Stomach (tissue), 19 donors: ENCODE measurements at places on chromosomes 2 and 18. TPM values are rescaled to one million over a fixed set of nuclear protein-coding genes. Genes with fewer than 3 reads are reported as not detected.

RSAD2 gene
- total RNA-seq: not detected

- no peak overlapping the region for H3K27ac ChIP-seq
- H3K4me1 ChIP-seq: no peaks in the 10 kb centered on the region
- no peak for DNase-seq
- no peaks in the 10 kb centered on the region for H3K27me3 ChIP-seq
- no peaks in the 10 kb centered on the region for H3K36me3 ChIP-seq
Measured at GRCh38 chr2:17043173-17043572, 377.5 kb upstream of the CYRIA start.

DNA sequence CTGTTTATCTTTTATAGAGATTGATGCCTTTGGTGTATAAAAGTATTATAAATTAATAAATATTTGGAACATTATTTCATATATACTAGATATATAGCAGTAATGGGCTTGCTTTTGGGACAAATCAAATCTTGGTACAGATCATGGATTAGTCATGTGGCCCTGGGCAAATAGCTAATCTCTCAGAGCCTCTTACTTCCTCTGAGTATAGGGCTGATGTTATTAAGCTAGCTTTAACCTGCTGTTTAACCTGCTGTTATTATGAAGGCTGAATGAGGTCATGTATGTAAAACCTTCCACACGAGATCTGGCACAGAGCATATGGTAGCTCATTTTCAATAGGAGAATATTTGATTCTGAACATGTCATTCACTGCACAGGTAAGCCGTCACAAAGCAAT is 5.7 kb downstream of the ITGB6 start:
- H3K27ac ChIP-seq: no peak overlapping the region
- no peak overlapping the region for H3K4me3 ChIP-seq
- H3K4me1 ChIP-seq: no peaks in the 10 kb centered on the region
- peaks cover 7% of the 10 kb centered on the region for H3K36me3 ChIP-seq
- H3K27me3 ChIP-seq: no peaks in the 10 kb centered on the region
- DNase-seq: no peak

GRCh38 chr2:102147935-102148334 is 5.4 kb downstream of the IL1R1 start:
- no peaks in the 10 kb centered on the region for H3K27me3 ChIP-seq
- H3K36me3 ChIP-seq: peaks cover 11% of the 10 kb centered on the region
- H3K4me3 ChIP-seq: no peak overlapping the region
- no peak for DNase-seq

DNA sequence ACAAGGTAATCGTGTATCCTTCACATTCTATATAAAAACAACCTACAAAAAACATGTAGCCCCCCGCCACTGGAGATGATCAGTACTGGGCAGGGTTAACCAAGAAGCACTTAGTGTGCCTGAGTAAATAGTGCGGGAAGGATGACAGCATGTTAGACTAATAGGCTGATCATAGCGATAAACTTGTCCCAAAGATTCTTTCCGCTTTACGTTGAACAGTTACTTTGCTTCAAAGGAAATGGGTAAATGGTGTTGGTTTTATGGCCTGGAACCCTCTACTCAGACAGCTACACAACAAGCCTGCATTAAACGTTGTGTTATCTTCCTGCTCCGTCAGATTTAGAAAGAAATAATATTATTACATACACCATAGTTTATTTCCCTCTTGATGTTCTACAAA is 67.7 kb downstream of the CTAGE1 start:
- H3K27me3 ChIP-seq: peaks cover 9% of the 10 kb centered on the region
- no peak overlapping the region for H3K4me3 ChIP-seq
- no peaks in the 10 kb centered on the region for H3K36me3 ChIP-seq
- no peak overlapping the region for H3K27ac ChIP-seq
- DNase-seq: no peak
- H3K4me1 ChIP-seq: peaks cover 26% of the 10 kb centered on the region

LIPG gene
- total RNA-seq: 6.2 TPM

- H3K4me3 ChIP-seq: no peak overlapping the region
- DNase-seq: peak; percentile 61
- no peaks in the 10 kb centered on the region for H3K36me3 ChIP-seq
- H3K27ac ChIP-seq: no peak overlapping the region
Measured at GRCh38 chr18:43876748-43877147, 599.5 kb upstream of the SYT4 start.

DNA sequence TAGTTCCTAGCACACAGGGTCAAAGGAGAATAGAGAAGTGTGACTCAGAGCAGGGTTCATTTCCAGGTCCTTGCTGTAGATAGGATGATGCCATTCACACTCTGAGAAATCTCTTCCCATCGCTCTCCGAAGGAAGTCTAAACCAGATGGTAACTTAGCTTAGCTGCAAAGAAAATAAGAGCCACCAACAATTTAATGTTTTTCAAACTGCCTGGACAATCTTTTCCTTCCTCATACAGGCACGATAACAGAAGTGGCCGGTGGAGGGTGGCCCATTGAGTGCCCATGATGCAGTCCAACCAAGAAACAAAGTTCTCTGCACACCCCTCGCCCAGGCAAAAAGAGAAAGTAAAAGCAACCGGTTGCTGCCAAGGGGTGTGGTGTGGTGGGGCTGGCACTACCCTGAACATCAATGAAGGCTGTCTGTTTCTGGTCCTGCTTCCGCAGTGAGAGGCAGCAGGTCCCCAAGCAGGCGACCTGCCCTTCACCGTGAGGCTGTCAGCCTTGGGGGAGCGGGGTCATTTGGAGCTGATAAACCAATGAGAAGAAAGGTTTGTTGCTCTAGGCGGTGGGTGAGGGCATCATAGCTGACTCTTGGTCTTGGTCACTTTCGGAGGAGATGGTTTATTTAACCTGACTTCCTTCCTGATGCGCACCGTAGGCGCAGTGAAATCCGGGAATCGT is 105.6 kb upstream of the CD302 start:
- H3K4me1 ChIP-seq: peaks cover 6% of the 10 kb centered on the region
- H3K4me3 ChIP-seq: peak overlapping the region; percentile 61
- peaks cover 10% of the 10 kb centered on the region for H3K27me3 ChIP-seq
- peak overlapping the region; percentile 77 for H3K27ac ChIP-seq
- DNase-seq: peak; percentile 46

GRCh38 chr2:181063696-181064095 is 83.3 kb downstream of the UBE2E3 start:
- H3K27me3 ChIP-seq: no peaks in the 10 kb centered on the region
- H3K36me3 ChIP-seq: peaks cover 7% of the 10 kb centered on the region
- no peaks in the 10 kb centered on the region for H3K4me1 ChIP-seq
- no peak for DNase-seq

- H3K27me3 ChIP-seq: peaks cover 11% of the 10 kb centered on the region
- no peaks in the 10 kb centered on the region for H3K4me1 ChIP-seq
- no peak overlapping the region for H3K27ac ChIP-seq
- DNase-seq: no peak
- no peak overlapping the region for H3K4me3 ChIP-seq
- no peaks in the 10 kb centered on the region for H3K36me3 ChIP-seq
Measured at GRCh38 chr18:78793313-78794070, 186.1 kb upstream of the SALL3 start.

DNA sequence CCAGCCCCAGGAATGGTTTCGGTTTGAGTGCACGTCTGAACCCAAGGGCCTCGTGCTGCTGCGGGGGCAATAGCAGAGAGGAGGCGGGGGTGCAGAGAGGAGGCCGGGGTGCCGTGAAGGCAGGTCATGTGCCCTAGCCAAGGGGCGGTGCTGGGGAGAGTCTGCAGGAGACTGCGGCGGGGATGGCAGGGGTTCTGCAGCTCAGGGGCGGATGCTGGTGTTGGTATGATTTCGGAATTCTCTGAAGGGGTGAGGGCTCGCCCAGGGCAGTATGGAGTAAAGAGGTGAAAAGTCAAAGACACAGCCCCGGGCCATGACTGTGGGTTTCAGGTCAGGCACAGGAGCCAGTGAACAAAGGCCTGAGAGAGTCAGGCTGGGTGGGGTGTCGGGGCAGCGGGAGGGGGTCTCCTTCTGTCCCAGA is 186.5 kb upstream of the HDAC4 start:
- H3K36me3 ChIP-seq: no peaks in the 10 kb centered on the region
- no peak overlapping the region for H3K4me3 ChIP-seq
- no peak overlapping the region for H3K27ac ChIP-seq
- no peak for DNase-seq

DLGAP1 gene
- 3.6 TPM for total RNA-seq

NEU4 gene
- not detected for total RNA-seq

MAP2 gene
- 16.9 TPM for total RNA-seq

DNA sequence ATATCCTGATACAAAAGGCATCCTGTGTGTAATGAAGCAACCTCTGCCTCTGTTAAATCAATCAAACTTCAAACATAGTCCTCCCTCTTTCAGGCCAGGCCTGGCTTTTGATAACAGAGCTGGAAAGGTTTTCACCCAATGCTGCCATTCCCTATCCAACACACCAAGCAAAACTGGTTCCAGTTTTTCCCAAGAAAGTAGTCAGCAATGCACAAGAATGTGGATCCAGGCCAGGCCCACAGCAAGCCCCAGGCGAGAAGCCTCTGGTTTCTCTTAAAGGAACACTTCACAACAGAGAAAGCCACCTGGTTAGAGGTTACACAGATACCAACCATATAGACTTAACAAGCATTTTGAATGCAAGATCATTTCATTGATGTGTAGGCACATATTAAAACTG is 49.2 kb upstream of the CCDC150 start:
- no peak overlapping the region for H3K27ac ChIP-seq
- no peak for DNase-seq
- no peak overlapping the region for H3K4me3 ChIP-seq
- peaks cover 66% of the 10 kb centered on the region for H3K27me3 ChIP-seq
- peaks cover 13% of the 10 kb centered on the region for H3K4me1 ChIP-seq
- H3K36me3 ChIP-seq: no peaks in the 10 kb centered on the region

MALL gene
- total RNA-seq: 1.3 TPM

DNA sequence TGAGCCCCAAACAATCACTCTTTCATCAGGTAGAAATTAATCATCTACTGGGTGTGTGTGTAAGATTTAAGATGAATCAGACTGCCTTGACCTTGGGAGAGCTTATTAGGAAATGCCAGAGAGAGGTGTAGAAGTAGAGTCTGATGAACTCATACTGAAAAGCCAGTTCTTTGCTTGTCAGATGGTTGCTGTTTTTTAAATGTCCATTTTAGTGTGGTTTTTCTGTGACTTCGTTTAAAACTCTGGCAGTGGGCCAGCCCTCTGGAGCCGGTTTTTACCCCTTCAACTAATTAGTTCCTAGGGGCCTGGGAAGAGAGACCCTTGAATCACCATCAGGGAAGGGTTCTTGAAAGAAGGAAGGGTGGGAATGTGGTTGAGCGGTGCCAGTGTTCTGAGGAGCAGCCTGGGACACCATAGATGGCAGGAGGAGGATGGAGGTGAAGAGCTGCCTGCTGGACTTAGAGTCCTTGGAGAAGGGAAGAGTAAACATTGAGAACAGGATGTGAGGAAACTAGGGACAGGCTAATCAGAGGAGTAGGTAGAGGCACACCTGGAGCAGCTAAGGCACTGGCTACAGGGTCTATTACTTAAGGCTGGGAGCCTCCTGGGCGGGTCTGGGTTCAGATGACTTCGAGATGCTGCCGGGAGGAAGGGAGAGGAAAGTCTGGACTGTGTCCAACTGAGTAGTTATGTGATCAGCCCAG is 66.1 kb downstream of the LRRFIP1 start:
- peak; percentile 68 for DNase-seq
- no peaks in the 10 kb centered on the region for H3K36me3 ChIP-seq
- H3K27me3 ChIP-seq: no peaks in the 10 kb centered on the region

KYNU gene
- not detected for total RNA-seq

DNA sequence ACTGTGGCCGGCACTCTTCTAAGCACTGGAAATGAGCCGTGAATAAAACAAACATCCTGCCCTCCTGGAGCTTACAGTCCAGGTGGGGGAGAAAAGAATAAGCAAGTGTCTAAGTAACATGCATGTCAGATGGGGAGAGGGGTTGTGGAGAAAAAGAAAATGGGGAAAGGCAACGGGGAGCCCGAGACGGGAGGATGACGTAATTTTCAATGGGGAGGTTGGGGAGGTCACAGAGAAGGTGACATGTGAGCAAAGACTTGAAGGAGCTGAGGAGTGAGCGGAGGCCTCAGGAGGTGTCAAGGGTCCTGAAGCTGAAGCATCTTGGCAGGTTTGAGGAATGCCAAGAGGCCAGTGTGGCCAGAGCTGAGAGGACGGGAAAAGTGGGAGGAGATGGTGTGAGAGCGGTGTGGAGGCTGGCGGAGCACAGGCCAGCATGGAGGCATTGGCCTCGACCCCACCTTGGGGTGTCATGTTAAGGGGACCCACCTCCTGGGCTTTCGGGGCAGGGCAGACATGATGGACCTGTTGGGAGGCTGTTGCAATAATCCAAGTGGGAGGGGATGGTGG is 15.0 kb upstream of the NTSR2 start:
- H3K4me3 ChIP-seq: no peak overlapping the region
- peaks cover 36% of the 10 kb centered on the region for H3K4me1 ChIP-seq
- no peak overlapping the region for H3K27ac ChIP-seq
- H3K36me3 ChIP-seq: no peaks in the 10 kb centered on the region

DNA sequence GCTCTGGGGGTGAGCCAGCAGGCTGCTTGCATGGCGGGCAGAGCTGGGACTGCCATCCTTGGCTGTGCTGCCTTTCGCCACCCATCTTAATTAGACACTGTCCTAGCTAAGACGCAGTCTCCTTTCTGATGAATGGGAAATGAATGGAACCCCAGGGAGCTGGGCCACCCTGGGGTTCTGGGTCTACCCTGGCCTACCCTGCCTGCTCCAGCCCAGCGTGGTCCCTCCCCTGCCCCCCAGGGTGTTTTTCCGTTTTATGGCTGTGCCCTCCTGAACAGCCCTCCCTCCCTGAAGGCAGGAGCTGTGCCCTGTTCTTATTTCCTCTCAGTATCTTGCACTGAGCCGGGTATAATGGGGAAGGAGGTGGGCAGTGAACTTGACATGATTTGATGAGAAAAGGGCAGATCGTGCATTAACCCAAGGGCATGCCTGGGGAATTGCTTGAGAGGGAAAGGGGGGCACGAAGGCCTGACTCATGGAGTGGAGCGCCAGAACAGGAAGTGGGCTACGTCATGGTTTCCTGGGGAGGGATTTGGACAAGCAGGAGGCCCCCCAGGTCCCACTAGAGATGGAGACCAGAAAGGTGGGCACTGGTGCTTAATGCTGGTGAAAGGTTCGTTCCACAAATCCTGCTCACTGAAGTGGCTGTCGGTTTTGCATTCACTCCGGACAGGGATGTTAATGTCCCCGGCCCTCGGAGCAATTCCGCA is 165.0 kb downstream of the KLHL29 start:
- H3K36me3 ChIP-seq: no peaks in the 10 kb centered on the region
- H3K27ac ChIP-seq: peak overlapping the region; percentile 46
- H3K27me3 ChIP-seq: no peaks in the 10 kb centered on the region
- peaks cover 13% of the 10 kb centered on the region for H3K4me1 ChIP-seq
- no peak for DNase-seq
- no peak overlapping the region for H3K4me3 ChIP-seq

GRCh38 chr2:121173806-121174205 is 111.2 kb downstream of the TFCP2L1 start:
- no peaks in the 10 kb centered on the region for H3K4me1 ChIP-seq
- DNase-seq: no peak
- H3K27ac ChIP-seq: no peak overlapping the region
- no peak overlapping the region for H3K4me3 ChIP-seq
- H3K36me3 ChIP-seq: no peaks in the 10 kb centered on the region

STARD6 gene
- total RNA-seq: not detected

CHST10 gene
- total RNA-seq: 4.0 TPM

DPP4 gene
- 0.58 TPM for total RNA-seq

PAIP2B gene
- total RNA-seq: 5.2 TPM

- no peak for DNase-seq
- H3K36me3 ChIP-seq: no peaks in the 10 kb centered on the region
- no peaks in the 10 kb centered on the region for H3K4me1 ChIP-seq
- H3K4me3 ChIP-seq: no peak overlapping the region
- H3K27me3 ChIP-seq: no peaks in the 10 kb centered on the region
Measured at GRCh38 chr2:12300019-12300602, 416.6 kb upstream of the TRIB2 start.

GRCh38 chr2:19762142-19762541 is 139.6 kb downstream of the TTC32 start:
- no peaks in the 10 kb centered on the region for H3K27me3 ChIP-seq
- no peaks in the 10 kb centered on the region for H3K4me1 ChIP-seq
- H3K36me3 ChIP-seq: no peaks in the 10 kb centered on the region
- no peak for DNase-seq
- H3K4me3 ChIP-seq: no peak overlapping the region
- H3K27ac ChIP-seq: no peak overlapping the region

NEB gene
- 0.58 TPM for total RNA-seq
